ENCODE measurements at places on chromosomes 5 and 9.

GRCh38 chr5:137218896-137219295 is 280.2 kb downstream of the SPOCK1 start:
- no peak for DNase-seq

DNA sequence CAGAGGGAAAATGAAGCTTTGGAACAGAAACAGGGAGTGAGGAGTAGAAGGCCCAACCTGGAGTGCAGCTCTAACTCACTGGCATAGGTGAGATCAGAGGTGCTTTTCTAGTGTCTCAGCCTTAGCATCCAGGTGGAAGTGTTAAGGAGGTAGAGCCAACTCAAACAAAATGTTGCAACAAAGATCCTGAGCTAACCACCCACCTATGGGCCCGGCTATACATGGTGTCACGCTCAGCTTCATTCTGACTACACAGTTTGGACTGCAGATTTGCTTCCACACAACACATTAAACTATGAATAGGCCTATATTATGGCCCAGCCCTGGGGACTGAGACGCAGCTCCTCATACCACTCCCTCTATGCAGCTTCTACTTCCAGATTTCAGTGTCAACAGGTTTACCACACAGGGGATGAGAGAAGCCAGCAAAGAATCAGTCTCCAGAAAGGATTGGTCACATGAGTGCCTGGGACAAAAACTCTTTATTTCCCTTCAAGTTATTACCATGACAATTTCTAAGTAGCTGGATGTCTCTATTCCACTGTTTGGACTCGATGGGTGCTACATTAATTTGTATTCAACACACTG is 9.0 kb downstream of the C5orf63 start:
- no peak for DNase-seq

GRCh38 chr5:162209005-162209605 is 141.5 kb downstream of the GABRG2 start:
- DNase-seq: no peak

GRCh38 chr5:151892393-151892792 is 32.3 kb downstream of the GLRA1 start:
- no peak for DNase-seq

GRCh38 chr9:124754289-124754688 is 16.8 kb downstream of the NR6A1 start:
- DNase-seq: no peak

DNA sequence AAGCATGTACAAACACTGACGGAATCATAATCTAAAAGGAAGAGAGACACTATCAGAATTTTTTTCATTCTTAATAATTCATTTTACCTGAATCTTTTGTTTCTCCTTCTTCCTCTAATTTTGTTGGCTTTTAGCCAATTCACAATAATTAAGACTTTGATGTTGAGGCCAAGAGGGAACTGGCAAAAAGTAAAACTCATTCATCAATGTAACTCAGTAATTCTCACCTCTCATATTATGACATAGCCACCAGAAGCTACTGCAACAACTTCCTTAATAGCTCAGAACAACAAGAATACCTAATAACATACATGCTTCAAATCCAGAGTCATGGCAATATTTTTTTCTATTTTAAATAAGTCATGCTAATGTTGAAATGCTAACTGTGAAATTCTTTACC is 64.5 kb downstream of the MCTP1 start:
- no peak for DNase-seq

GRCh38 chr5:3278643-3279042 is 317.0 kb upstream of the IRX1 start:
- no peak for DNase-seq

DNA sequence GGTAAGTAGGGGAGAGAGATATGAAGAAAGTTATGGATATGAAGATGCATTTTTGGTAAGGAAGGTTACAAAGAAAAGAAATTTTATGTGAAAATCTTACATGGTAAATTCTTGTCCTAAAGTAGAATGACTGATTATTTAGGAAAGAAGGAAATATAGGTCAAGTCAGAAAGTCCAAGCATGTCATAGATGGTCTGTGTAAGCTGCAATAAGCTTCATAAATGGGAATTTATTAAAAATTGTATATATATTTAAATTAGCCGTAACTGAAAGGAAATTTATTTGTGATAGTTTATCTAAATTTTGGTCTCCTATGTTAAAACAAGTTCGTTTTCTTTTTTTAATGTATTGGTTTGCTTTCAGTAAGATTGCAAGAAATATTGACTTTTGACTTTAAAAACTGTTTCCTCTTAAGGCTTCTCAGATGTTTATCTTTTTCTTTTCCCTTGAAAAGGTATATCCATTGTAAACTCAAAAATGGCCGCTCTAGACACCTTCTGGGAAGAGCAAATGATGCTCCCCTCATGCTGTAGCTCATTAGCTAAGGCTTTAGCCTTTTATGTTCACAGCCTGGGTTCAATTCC is 46.8 kb upstream of the HAPLN1 start:
- no peak for DNase-seq

Measured in NCI-H226 (cell line).